Breast epithelium (tissue), 4 donors: ENCODE measurements at places on chromosomes 6 and 20. TPM values are rescaled to one million over a fixed set of nuclear protein-coding genes. Genes with fewer than 3 reads are reported as not detected.

- no peak for DNase-seq
- H3K36me3 ChIP-seq = no peaks in the 10 kb centered on the region
- peaks cover 4% of the 10 kb centered on the region for H3K27me3 ChIP-seq
- no peaks in the 10 kb centered on the region for H3K4me1 ChIP-seq
- H3K4me3 ChIP-seq = peak within 1 kb of the TSS; percentile 51
These were observed at the start of gene TIAM2 for GRCh38 chr6:154995254-154996015. TIAM2 (plus strand) TSS chr6:154995315; CDS start chr6:155129224, 133,909 bp downstream.

GRCh38 chr6:43186706-43187105, 4.7 kb downstream of the CUL9 start:
- H3K27me3 ChIP-seq = no peaks in the 10 kb centered on the region
- DNase-seq = no peak
- H3K36me3 ChIP-seq = no peaks in the 10 kb centered on the region
- no peak overlapping the region for H3K4me3 ChIP-seq
- H3K27ac ChIP-seq = no peak overlapping the region
- no peaks in the 10 kb centered on the region for H3K4me1 ChIP-seq

GRCh38 chr6:149746147-149746946, at the start of gene NUP43:
NUP43 (minus strand) TSS chr6:149746529; CDS start chr6:149746495, 34 bp downstream.
- peak; percentile 86 for DNase-seq
- H3K27me3 ChIP-seq = no peaks in the 10 kb centered on the region
- H3K27ac ChIP-seq = peak within 1 kb of the TSS; percentile 84
- peaks cover 8% of the 10 kb centered on the region for H3K36me3 ChIP-seq
- H3K4me1 ChIP-seq = peaks cover 3% of the 10 kb centered on the region
- peak within 1 kb of the TSS; percentile 78 for H3K4me3 ChIP-seq

GRCh38 chr6:3650959-3651697, 100.4 kb downstream of the PXDC1 start:
- H3K4me1 ChIP-seq = no peaks in the 10 kb centered on the region
- no peak for DNase-seq
- H3K27me3 ChIP-seq = no peaks in the 10 kb centered on the region
- H3K4me3 ChIP-seq = no peak overlapping the region
- H3K27ac ChIP-seq = no peak overlapping the region
- no peaks in the 10 kb centered on the region for H3K36me3 ChIP-seq

GRCh38 chr20:35283441-35284266, 918 bp downstream of the EIF6 start:
- H3K4me1 ChIP-seq = no peaks in the 10 kb centered on the region
- H3K27me3 ChIP-seq = no peaks in the 10 kb centered on the region
- H3K4me3 ChIP-seq = peak overlapping the region; percentile 64
- peak overlapping the region; percentile 83 for H3K27ac ChIP-seq
- peaks cover 8% of the 10 kb centered on the region for H3K36me3 ChIP-seq

- no peaks in the 10 kb centered on the region for H3K36me3 ChIP-seq
- no peaks in the 10 kb centered on the region for H3K27me3 ChIP-seq
- no peak overlapping the region for H3K4me3 ChIP-seq
- DNase-seq = no peak
These were observed 30.4 kb downstream of the DEFB114 start for GRCh38 chr6:49933526-49933925.

GRCh38 chr20:12893019-12893418, 115.8 kb upstream of the SPTLC3 start:
- H3K4me3 ChIP-seq = no peak overlapping the region
- no peak for DNase-seq
- H3K36me3 ChIP-seq = no peaks in the 10 kb centered on the region
- H3K4me1 ChIP-seq = no peaks in the 10 kb centered on the region
- no peaks in the 10 kb centered on the region for H3K27me3 ChIP-seq
- no peak overlapping the region for H3K27ac ChIP-seq

DNA sequence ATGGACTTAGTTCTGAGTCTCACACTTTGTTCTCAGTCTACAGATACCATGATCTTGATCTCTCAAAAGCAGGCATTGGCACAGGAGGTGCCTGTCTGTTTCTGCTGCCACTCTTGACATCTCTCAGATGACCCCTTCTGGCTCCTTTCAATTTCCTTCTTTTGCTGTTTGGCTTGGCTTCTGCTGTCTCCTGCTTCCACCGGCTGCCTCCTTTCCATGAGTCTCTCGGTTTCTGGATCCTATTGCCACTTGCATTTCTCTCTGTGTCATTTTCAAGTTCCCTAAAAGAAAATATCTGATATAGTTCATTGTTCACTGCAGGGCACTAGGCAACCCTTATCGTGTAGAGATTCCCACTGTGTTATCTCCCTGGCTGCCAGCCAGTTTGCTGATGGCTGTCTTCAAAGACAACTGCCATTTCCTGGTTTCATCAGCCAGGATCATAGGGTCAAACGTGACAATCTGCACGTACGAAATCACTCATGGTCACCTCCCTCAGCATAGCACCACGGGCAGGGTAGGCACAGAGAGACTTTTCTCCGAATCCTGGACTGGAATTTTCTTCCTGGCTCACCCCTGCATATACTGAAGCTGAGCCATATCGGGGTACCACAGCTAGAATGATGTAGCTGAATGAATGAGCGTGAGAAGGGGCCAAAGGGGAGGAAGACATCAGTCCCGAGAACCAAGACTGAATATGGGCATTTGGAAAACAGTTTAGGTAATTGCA, 144.6 kb upstream of the TMEM170B start:
- no peak overlapping the region for H3K4me3 ChIP-seq
- H3K27me3 ChIP-seq = no peaks in the 10 kb centered on the region
- no peak for DNase-seq
- peaks cover 22% of the 10 kb centered on the region for H3K4me1 ChIP-seq
- no peaks in the 10 kb centered on the region for H3K36me3 ChIP-seq

DNA sequence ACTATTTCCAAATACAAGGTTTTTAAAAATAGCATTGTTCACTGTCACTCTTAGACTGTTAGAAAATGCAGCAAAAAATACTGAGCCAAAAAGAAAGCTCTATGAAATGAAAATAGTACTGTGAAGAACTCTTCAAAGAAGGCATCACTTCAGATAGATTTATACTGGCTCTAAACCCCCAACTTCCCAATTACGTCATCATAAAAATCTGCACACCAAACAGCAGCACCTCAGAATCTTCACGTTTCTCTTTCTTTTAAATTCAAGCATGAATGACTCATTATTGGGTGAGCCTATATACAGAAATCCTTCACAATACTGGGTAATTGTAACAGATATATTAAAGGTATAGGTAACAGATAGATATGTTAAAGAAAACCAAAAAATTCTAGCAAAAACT, 208.4 kb upstream of the HTR1E start:
- no peak overlapping the region for H3K27ac ChIP-seq
- H3K36me3 ChIP-seq = no peaks in the 10 kb centered on the region
- H3K4me3 ChIP-seq = no peak overlapping the region
- no peaks in the 10 kb centered on the region for H3K4me1 ChIP-seq
- H3K27me3 ChIP-seq = no peaks in the 10 kb centered on the region
- no peak for DNase-seq

DNA sequence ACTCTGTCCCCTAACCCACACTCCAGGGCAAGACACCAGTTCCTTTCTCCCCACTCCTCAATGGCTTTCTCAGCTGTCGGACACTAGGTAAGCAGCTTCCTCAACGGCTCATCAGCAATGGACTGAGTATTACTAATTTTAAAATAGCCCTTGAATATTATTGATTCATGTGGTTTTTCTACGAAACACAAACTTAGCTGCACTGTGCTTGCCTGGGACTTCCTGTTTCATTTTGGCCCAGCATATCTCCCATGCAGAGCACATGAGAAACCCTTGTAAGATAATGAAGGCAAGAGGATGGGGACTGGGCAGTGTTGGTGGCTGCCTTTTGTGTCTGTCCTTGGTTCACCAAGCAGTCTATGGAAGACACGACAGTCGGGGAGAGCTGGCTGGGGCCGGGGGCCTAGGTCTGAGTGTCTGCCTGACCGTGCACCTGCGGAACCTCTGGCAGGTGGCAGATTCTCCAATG, 48.9 kb downstream of the RNASET2 start:
- no peak overlapping the region for H3K4me3 ChIP-seq
- no peaks in the 10 kb centered on the region for H3K4me1 ChIP-seq
- H3K36me3 ChIP-seq = no peaks in the 10 kb centered on the region
- no peaks in the 10 kb centered on the region for H3K27me3 ChIP-seq
- H3K27ac ChIP-seq = no peak overlapping the region

GRCh38 chr20:36092398-36093024, 62.0 kb upstream of the EPB41L1 start:
- H3K4me3 ChIP-seq = peak overlapping the region; percentile 69

DNA sequence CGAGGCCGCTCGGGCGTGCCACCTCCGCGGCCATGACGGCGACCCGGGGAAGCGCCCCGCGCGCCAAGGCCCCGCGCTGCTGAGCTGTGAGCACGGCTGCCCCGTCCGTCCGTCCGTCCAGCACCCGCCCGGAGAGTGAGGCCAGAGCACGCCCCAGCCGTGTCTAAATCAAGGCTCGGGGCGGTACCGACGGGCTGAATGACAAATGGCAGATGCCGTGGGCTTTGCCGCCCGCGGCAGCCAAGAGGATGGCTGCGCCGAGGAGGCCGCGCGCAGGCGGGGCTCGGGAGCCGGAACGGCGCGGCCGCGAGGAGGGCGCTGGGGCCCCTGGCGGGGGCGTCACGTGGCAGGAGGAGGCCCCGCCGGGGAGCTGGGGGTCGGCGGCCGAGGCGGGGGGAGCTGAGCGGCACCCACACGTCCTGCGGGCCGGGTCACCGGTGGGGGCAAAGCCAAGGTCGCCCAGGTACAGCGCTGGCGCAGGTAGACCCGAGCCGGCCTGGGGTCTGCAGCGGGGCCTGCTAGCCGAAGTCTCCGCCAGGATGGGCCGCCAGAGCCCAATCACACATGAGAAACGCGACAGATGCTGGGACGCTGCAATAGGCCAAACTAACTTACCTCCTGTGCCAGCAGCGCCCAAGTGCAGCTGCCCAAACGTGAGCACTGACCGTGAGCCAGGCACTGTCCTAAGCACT, at the start of gene PLAGL1:
Gene PLAGL1 (minus strand): TSS at position 140 of the 692 bp plus-strand sequence. CDS start 60,123 bp downstream, outside the sequence.
- no peaks in the 10 kb centered on the region for H3K4me1 ChIP-seq
- H3K27ac ChIP-seq = peak within 1 kb of the TSS; percentile 90
- peak within 1 kb of the TSS; percentile 80 for H3K4me3 ChIP-seq
- DNase-seq = no peak

DNA sequence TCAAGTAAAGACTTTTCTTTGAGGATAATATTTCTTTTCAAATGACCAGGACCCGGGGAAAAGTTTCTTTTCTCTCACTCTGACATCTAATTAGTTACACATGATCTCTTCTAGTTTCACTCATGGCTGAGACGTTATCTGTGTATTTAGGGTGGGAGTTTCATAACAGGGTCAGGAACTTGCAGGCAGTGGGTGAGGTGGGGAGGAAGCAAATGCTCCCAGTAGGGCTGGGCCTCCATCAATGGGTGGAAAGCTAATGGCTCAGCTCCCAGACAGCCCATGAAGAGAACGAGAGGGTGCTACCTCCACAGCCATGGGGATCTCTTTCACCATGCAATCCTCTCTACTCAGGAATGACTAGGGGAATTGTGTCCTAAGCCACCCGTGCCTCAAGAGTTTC, 119.3 kb downstream of the F13A1 start:
- no peaks in the 10 kb centered on the region for H3K4me1 ChIP-seq
- no peak overlapping the region for H3K27ac ChIP-seq
- no peak overlapping the region for H3K4me3 ChIP-seq
- no peaks in the 10 kb centered on the region for H3K27me3 ChIP-seq

- H3K4me1 ChIP-seq = no peaks in the 10 kb centered on the region
- no peak overlapping the region for H3K4me3 ChIP-seq
- no peaks in the 10 kb centered on the region for H3K36me3 ChIP-seq
- H3K27ac ChIP-seq = no peak overlapping the region
- no peaks in the 10 kb centered on the region for H3K27me3 ChIP-seq
- no peak for DNase-seq
These were observed 271.0 kb downstream of the ZNF217 start for GRCh38 chr20:53322651-53323050.

DNA sequence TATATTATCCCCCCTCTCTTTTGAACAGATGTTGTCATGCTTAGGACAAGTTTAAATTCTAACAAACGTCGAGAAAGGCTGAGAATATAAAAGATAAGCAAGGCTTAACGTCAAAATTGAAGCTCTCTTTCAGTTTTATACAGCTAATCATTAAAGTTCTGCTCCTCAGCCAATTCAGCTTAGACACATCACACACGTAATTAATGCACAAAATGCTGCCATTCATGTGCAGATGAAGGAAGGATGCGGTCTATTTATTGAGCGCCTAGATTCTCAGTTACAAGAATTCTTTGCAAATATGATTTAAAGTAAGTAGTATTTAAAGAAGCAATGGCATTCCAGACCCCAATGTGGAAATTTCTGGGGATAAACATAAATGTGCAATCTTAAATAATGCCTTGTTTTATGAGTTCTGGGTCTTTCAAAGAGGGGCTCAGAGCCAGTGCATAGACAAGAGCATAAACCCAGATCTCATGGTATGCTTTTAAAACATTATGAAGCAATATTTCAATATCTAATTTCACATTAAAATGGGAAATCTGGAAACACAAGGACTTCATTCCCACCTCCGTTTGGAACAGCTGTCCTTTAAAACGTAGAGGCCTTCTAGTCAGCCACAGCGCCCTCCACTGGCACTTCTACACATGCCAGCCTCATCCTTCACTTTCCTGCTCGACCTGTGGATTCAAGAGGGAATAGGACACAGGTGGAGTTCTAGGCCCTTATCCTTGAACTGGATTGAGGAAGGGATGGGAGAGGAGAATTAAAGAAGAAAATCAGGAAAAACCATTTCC, 85.8 kb downstream of the LYRM4 start:
- no peak for DNase-seq
- no peak overlapping the region for H3K4me3 ChIP-seq
- no peak overlapping the region for H3K27ac ChIP-seq
- no peaks in the 10 kb centered on the region for H3K36me3 ChIP-seq
- no peaks in the 10 kb centered on the region for H3K27me3 ChIP-seq

GRCh38 chr20:44141873-44142272, 45.1 kb downstream of the JPH2 start:
- H3K4me3 ChIP-seq = no peak overlapping the region
- no peaks in the 10 kb centered on the region for H3K4me1 ChIP-seq
- H3K27me3 ChIP-seq = no peaks in the 10 kb centered on the region

DNA sequence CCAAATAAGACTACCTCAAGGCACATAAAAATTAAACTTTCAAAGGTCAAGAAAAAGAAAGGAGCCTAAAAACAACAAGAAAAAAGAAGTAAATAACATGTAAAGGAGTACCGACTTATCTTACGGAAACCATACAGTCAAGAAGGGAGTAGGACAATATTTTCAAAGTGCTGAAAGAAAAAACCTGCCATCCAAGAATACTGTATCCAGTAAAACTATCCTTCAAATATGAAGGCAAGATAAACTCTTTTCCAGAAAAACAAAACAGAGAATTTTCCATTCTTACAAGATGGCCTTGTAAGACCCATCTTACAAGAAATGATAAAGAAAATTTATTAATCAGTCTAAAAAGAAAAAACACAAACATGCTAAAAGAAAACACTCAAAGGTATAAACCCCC, 302.2 kb downstream of the LMBRD1 start:
- H3K4me1 ChIP-seq = no peaks in the 10 kb centered on the region
- no peak for DNase-seq
- no peaks in the 10 kb centered on the region for H3K36me3 ChIP-seq
- H3K27me3 ChIP-seq = no peaks in the 10 kb centered on the region
- no peak overlapping the region for H3K27ac ChIP-seq

Gene C6orf52
- total RNA-seq = not detected

Gene ZNF831
- 1.6 TPM for total RNA-seq

Gene SAYSD1
- total RNA-seq = 35.3 TPM

Gene TMEM244
- not detected for total RNA-seq

Gene TINAG
- not detected for total RNA-seq

Gene NXT1
- 33.2 TPM for total RNA-seq

Gene SLC22A7
- total RNA-seq = not detected

Gene GRIK2
- total RNA-seq = 1.1 TPM

Gene NCOA6
- total RNA-seq = 20.6 TPM
